ENCODE measurements at places on chromosomes 4 and X.

GRCh38 chr4:98993419-98994071, 2.0 kb upstream of the METAP1 start:
- no peak for DNase-seq

GRCh38 chr4:113457886-113458285, 303.7 kb downstream of the CAMK2D start:
- no peak for DNase-seq

- no peak for DNase-seq
Observed at GRCh38 chrX:136163689-136164088, 16.4 kb downstream of the FHL1 start.

DNA sequence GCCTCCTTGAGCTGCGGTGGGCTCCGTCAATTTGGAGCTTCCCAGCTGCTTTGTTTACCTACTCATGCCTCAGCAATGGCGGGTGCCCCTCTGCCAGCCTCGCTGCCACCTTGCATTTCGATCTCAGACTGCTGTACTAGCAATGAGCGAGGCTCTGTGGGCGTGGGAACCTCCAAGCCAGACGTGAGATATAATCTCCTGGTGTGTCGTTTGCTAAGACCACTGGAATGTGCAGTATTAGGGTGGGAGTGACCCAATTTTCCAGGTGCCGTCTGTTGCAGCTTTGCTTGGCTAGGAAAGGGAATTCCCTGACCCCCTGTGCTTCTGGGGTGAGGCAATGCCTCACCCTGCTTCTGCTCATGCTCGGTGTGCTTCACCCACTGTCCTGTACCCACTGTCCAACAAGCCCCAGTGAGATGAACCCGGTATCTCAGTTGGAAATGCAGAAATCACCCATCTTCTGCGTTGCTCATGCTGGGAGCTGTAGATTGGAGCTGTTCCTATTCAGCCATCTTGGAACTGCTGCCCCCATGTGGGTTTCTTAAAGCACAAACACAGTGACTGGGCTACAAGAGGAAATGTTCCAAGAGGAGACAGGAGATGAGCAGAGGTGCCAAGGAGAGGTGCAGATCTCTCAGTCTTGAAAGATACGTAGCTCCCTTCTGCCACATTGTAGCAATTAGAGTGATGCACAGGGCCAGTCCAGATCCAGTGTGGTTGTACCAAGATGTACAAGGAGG, 193.0 kb upstream of the IGFBP7 start:
- DNase-seq, result no peak

GRCh38 chr4:36385951-36386571, 104.6 kb downstream of the DTHD1 start:
- no peak for DNase-seq

- no peak for DNase-seq
Observed at GRCh38 chr4:56425518-56425917, 9.9 kb downstream of the PPAT start.

DNA sequence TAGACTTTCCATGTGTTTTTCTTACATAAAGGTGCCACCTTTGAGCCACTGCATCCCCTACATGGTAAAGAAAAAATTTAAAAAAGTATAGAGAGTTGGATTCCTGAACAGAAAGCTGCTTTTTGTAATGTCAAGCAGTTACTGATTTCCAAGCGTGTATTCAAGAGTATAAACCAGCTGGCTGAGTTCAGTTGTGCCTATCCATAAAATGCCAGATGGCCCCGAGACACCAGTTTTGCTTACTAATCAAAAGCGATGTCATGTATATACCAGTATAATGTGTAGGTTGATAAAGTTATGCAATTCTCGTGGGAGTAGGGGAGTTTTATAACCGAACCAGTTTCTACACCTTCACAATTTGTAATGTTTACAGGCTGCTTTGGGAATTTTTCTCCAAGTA, 26.2 kb upstream of the PNPLA4 start:
- DNase-seq, result no peak

DNA sequence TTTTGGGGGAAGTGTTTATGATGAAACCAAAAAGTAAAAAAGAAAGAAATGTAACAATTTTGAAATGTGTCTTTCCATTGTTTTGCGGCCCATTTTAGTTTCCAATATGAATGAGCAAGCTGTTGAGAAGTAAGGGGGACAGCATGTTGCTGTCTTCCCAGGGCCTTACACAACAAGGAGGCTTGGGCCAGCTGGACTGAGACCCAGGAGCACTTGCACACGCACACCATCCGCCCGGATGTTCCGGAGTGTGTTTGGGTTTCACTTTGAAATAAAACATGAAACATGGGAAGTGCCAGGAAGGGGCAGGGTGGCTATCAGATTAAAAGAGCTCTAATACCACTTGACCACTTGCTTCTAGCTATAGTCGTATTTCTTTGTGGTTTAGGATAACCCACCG, 144.4 kb downstream of the NHS start:
- DNase-seq, result no peak

- DNase-seq, result no peak
Observed at GRCh38 chrX:43314525-43314924, 341.6 kb upstream of the MAOA start.

DNA sequence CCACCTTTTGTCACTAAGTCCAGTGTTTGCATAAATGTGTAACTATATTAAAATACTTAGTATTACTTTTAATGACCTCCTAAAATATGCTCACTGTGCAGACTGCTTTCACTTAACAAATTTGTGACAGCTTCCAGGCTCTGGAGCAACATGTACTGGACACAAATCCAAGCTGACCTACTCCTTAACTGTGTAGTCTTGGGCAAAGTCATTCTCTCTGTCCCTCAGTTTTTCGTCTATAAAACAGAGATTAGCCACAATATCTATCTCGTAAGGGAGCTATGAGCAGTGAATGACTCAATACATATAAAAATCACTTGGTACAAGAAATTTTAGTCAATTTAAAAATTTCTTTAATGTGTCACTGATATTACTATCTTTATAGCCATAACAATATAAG, 20.4 kb upstream of the RAB40A start:
- no peak for DNase-seq

GRCh38 chr4:150211016-150211415, 132.8 kb downstream of the DCLK2 start:
- DNase-seq, result peak; percentile 91

DNA sequence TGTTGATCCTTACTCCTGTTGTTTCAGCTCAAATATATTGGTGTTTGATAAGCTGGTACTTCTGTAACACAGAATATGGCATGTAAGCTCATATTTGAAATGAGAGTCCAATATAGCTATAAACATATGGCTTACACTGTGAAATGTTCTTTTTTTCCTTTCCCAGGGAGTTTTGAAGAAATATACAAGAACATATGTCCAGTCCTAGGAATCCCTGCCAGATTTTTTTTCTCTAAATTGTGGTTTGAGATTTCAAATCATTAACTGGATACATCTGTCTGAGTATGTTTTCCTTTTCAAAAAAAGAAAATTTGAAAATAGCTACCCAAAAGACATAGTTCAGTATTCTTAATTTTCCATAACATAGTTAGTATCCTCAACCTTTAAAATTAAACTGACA, 60.2 kb downstream of the HMGB2 start:
- DNase-seq, result no peak

DNA sequence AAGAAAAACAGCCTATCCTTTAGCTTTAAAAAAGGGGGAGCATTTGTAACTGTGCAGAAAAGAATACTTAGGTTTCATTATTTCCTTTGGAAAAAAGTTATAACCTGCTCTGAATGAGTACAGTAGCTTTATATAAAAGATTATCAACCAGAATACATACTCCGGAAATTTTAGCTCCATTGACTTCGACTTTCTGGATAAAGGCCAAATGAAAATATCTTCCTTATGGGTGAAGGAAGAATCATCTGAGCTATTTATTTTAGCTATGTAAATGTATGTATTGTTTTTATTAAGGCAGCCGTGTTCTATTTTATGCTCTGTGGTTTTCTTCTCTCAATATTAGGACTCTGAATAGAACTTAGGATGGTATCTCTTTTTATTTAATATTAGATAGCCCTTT, 69.0 kb upstream of the ETNPPL start:
- DNase-seq, result no peak

DNA sequence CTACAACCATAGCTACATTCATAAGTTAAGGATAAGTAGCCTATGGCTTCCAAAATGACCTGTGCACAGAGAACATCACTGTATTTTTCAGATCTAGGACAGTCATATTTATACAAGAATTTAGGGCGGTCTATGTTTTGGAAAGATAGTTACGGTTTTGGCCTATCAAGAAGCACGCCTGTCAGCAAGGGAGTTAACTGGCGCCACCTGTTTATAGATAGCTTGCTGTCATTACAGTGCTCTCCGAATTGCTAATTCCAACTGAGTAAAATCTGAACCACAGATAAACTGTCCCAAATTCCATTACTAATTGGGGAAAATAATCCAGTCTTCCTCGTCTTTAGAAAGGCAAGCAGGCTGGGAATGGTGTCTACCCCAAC, 646 bp downstream of the ABCB7 start:
- peak; percentile 20 for DNase-seq

- DNase-seq, result no peak
Observed at GRCh38 chr4:7034262-7035081, 8.7 kb upstream of the TADA2B start.

GRCh38 chr4:17283251-17283650, 228.6 kb downstream of the QDPR start:
- no peak for DNase-seq

DNA sequence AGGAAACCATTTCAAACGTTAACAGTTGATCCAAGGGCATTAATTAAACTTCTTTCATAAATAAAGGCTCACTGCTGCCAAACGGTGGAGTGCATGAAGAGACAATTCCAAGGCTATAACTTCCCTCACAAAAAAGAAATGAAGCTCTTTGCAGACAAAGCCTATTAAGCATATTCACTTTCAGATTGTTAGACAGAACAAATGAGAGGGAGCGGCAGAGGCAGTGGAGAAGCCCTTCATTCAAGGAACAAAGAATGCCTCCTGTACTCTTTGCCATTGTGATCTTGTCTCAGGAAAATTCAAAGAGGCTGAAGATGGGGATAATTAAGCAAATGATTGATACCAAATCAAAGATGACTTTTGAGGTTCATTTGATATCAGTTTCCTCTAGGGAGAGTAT, 370.5 kb upstream of the FAT1 start:
- no peak for DNase-seq

DNA sequence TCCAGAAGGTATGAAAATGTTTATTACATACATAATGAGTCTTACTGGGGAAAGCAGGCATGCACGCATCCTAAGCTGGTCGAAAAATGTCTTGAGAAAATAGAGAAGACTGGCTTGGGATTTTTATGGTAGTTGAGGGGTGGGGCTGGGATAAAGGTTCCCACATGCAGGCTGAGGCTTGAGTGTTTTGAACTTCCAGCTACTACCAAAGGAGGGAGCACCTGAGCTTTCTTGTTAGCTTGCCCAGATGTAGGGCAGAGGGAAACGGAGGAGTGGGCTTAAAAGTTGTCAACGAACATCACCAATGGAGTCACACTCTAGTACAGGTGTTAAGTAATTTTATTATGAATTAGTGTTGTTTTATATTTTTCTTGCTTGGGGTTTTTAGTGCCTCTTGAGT, 39.6 kb upstream of the SRPX start:
- peak; percentile 4 for DNase-seq

DNA sequence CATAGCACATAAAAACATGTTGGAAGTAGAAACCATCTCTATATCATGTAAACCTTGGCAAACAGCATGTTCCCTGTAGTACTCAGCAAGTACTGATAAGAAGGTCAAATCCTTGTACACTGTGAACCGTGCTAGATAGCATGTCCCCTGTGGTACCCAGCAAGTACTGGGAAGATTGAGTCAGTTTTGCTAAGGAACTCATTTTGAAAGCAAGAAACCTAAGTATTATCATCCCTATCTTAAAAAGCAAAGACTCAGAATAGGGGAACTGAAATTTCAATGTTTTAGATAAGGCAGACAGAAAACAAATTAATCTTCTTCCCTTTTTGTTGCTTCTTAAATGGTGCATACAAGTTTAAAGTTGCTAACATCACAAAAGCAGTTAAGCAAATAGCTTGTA, 180.2 kb downstream of the RBM46 start:
- no peak for DNase-seq

DNA sequence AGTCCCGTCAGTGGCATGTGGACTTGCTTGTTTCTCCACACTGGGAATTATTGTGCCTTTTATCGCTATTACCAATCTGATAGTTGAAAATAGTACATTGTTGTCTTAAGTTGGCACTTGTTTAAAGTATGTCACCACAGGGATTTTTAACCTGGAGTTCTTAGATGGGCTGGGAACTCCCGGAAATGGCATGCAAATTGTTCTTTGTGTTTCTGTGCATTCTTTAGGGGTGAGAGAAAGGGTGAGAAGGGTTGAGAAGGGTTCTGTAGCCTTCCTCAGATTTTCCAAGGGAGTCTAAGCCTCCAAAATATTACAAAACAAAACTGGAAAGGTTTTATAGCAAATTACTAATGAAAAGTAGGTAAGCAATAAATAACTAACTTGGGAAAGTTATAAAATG, 176.9 kb downstream of the ZIC3 start:
- no peak for DNase-seq

GRCh38 chr4:168711197-168712140, 214.6 kb downstream of the PALLD start:
- no peak for DNase-seq

DNA sequence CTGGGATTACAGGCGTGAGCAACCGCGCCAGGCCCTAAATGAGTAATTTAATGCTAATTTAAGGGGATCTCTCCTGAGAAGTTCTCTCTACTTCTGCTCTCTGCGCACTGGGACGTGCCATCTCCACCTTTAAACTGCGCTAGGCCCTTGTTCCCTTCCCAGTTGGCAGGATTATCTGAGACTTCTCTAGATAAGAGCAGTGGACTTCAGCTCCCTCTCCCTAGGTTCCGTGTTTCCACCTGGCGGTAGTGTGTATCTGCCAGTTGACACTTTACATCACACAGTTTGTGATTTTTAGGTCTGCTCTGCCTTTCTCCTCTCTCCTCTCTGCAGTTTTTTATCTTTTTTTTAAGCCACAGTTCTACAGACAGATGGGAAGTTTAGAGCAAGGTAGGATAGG, 40.2 kb downstream of the ARHGAP10 start:
- DNase-seq, result no peak

GRCh38 chr4:141339391-141339790, 118.7 kb downstream of the ZNF330 start:
- no peak for DNase-seq

- DNase-seq, result no peak
Observed at GRCh38 chr4:34105311-34105710, 2139.0 kb downstream of the ARAP2 start.

GRCh38 chr4:117225471-117225870, 140.1 kb upstream of the TRAM1L1 start:
- DNase-seq, result peak; percentile 4

- DNase-seq, result peak; percentile 12
Observed at GRCh38 chrX:101191217-101191750, 28.3 kb upstream of the DRP2 start.

DNA sequence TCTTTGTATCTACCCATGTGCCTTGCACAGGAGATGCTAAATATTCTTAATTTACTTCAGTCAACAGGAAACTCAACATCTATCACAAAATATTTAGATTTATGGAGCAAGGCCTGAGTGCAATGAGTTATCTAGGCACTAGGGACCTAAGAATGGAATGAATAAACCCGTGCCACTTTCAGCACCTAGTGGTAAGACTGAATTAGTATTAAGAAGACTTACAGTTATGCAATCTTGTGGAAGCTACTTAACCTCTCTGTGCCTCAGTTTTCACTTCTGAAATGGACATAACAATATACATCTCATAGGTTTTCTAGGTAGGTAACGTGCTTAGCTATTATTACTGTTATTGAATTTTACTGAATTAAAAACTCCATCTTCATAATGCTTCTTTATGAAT, 144.6 kb upstream of the MAP3K15 start:
- DNase-seq, result no peak

Data from cerebellar cortex (tissue), 1 donor.